Stimulated activated CD8-positive, alpha-beta memory T cell treated with anti-CD3 and anti-CD28 coated beads, Interleukin-2, amount 100 ng/mL, for 1 hour (primary cell): ENCODE measurements at places on chromosomes 3 and 15.

DNA sequence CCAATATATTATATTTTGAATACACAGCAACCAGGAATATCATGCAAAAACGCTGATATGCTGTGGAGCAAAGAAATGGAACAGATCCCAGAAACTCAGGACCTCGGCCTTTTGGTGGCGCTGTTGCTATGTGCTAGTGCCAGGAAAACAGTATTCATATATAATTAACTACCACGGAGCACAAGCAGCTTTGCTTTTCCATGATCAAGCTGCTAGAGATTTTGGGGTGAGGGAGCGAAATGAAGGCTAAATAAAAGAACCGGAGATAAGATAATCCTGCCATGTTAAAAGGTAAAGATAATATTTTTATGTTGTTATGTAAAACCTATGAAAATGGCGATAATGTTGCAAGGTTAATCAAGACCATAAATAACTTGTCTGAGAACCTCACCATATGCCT is 157.7 kb upstream of the FAM3D start:
- DNase-seq = no peak

- DNase-seq = no peak
These were observed 784.0 kb downstream of the ZPLD1 start for GRCh38 chr3:103218793-103219192.

DNA sequence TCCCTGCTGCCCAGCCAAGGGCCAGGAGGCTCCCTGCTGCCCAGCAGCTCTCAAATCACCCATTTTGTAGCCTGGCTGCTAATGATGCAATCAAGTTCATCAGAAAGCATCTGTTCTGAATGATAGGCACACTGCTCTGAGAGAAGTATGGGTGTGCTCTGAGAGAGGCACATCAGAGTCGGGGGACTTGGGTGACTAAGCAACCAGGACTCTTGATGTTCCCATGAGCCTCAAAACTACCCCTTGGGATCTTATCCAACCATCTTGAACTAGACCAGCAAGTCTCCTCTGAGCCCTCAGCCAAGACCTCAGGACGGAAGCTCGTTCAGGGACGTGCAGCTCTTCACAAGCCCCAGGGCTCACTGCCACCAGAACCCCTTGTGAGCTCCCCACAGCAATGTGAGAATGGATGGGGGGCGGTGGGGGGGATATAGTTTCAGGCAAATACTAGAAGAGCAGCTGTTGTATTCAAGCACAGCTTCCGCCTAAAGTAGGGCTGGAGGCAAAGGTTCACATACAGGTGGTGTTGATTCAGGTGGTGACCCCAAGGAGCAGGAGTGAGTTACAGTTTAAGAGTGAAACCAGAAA is 52.2 kb upstream of the HES1 start:
- DNase-seq = no peak

GRCh38 chr3:14811684-14812083 is 7.1 kb upstream of the FGD5 start:
- no peak for DNase-seq

GRCh38 chr15:100897221-100898151 is 17.9 kb downstream of the ALDH1A3 start:
- no peak for DNase-seq

DNA sequence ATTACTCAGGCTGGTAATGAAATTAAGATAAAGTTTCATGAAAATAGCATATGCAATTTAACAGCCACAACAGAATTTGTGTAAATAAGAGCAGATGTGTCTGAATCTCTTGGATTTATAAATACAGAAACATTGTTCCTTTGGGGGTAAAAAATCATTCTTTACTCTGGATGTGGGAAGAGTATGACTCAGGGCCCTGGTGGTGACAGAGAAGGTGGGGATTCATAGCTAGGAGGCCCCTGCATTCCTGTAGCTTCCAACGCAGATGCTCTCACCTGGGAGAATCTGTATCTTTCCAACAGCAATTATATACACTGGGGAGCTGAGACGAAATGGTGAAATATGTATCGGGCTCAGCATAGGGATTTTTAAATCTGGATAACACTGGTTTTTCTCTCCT is 167.6 kb upstream of the CADPS start:
- no peak for DNase-seq

GRCh38 chr3:107421170-107421792 is 44.0 kb downstream of the CCDC54 start:
- DNase-seq = no peak

DNA sequence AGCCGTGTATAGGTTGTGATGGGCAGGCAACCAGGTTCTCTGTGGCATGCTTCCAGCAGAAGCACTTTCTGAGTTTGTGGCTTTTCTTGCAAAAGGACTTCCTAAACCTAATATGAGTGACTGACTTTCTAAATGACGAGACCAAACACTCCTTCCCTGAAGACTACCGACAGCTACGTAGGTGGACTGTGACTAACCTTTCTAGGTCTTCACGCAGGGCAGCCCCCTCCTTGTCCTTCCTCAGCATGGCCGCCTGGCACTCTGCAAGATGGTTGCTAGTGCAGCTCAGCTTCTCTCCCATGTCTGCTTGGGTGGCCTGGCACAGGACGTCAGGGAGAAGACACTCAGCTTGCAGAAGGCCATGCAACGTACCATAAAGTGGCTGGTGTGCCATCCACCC is 20.9 kb downstream of the CXCR6 start:
- no peak for DNase-seq

GRCh38 chr3:182370949-182371348 is 422.4 kb upstream of the ATP11B start:
- no peak for DNase-seq

GRCh38 chr3:76442374-76442915 is 597.5 kb upstream of the ROBO2 start:
- DNase-seq = no peak

- DNase-seq = no peak
These were observed 120.8 kb upstream of the CCNL1 start for GRCh38 chr3:157280786-157281185.

DNA sequence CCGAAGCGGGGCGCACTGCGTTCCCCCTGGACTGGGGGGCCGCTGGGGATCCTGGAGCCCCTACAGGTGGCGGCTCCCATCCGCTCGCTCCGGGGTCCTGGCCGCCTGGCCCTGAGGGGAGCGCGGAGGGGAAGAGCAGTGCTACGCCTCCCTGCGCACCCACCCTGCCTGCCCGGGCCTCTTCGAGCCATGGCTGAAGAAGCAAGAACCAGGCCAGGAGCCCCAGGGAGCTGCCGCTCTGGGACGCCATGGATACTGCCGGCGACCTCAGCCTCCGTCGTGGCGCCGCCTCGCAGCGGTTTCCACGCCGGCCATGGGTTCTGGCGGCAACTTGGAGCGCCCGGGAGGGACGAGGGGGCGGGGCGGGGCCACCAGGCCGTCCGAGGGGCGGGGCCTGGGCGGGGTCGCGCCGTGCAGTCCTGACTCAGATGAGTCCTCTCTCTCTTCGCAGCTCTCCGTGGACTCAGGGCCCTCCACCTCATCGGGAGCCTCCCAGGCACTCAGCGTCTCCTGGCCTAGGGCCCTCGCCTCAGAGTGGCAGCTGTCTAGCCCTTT is 50.9 kb downstream of the MYL3 start:
- DNase-seq = peak; percentile 53

DNA sequence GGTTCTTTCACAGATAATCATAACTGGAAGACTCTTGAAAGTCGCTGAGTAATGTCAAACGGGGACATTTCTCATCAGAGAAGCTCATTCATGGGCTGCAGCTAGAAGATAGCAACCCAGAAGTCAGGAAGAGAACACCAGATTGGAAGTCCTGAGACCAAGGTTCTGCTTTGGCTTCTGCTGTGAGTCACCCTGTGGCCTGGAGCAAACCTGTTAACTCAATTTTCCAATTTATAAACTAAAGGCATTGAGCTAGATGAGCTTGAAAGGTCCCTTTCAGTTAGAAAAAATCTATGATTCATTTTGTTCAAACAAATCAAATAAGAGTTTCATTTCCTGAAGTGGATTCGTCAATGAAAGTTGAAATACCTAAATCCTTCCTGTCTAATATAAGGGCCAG is 402.2 kb downstream of the EPHB1 start:
- DNase-seq = no peak

DNA sequence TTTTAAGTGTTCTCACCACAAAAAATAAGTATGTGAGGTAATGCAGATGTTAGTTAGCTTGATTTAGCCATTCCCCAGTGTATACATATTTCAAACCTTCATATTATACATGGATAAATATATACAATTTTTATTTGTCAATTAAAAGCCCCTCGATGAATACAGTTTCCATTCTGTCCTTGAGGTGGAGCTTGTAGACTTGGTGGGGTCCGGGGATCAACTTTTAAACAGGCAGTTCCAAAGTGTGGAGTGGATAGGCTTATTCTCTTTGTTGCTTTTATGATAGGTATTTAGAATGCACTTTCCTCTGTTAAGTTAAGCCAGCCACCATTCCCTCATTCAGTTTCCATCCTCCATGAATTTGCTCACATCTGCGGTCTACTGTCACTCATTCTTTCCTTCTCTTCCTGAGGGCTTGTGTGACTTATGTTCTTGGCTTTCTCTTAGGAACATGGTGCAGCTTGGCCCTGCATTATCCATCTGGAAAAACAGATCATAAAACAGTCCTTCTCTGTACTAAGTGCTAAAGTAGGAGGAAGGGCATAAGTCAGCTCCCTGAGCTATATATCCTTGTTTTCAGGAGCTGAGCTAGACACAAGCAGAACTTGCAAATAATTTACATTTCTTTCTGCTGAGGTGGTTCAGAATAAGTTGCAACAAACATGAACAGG is 149.1 kb downstream of the NFKBIZ start:
- DNase-seq = no peak

DNA sequence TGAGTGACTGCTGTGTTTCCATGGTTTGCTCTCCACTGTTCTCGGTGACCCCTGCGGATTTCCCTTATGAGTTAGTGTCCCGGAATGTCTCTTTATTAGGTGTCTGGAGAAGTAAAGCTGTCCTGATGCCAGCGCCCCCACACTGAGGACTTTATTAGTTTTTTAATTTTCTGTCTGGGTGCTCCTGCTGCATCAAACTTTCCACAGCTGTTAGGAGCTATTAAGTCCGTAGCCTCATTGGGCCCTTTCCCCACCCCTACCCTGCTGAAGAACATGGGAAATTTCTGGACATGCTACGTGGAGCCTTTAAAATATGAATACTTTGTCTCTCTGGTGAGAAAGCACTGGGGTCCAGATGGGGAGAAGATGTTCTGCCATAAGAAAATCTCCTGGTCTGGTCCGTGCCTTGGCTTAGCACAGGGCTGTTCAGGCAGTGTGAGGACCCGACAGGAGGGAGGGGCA is 161.7 kb upstream of the HES1 start:
- no peak for DNase-seq

GRCh38 chr3:177361081-177361938 is 164.0 kb upstream of the TBL1XR1 start:
- DNase-seq = no peak
